ENCODE measurements at places on chromosomes 11 and 22. TPM values are rescaled to one million over a fixed set of nuclear protein-coding genes. Genes with fewer than 3 reads are reported as not detected.

GRCh38 chr11:132106096-132106982 lies 735.9 kb downstream of the NTM start:
- no peak for DNase-seq

GRCh38 chr11:109512680-109513079 lies 90.7 kb downstream of the C11orf87 start:
- no peak for DNase-seq

GRCh38 chr22:33515795-33516194 lies 404.5 kb downstream of the LARGE1 start:
- no peak for DNase-seq

TREH gene
- total RNA-seq = not detected
